ENCODE measurements at places on chromosomes 3 and 15.

GRCh38 chr3:173690542-173691180 is 293.1 kb downstream of the NLGN1 start:
- no peak for DNase-seq

DNA sequence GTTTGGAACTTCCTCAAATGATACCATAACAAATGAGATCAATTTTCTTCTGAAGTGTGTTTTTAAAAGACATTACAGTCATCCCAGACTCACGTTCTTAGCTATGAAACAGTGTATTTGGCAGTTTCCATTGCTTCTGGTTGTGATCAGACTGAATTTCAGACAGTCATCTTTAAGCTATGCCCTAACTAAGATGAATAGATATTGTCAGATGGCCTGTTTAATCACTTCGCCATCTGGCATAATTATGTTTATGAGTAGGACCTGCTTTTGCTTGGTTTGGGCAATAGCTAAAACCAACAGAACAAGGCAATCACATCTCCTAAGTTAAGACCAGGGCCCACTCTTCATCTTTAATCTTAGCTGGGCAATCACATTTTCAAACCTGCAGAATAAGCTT is 313.1 kb downstream of the SV2B start:
- no peak for DNase-seq

GRCh38 chr3:42661593-42662022 is 8.1 kb downstream of the ZBTB47 start:
- DNase-seq: no peak

DNA sequence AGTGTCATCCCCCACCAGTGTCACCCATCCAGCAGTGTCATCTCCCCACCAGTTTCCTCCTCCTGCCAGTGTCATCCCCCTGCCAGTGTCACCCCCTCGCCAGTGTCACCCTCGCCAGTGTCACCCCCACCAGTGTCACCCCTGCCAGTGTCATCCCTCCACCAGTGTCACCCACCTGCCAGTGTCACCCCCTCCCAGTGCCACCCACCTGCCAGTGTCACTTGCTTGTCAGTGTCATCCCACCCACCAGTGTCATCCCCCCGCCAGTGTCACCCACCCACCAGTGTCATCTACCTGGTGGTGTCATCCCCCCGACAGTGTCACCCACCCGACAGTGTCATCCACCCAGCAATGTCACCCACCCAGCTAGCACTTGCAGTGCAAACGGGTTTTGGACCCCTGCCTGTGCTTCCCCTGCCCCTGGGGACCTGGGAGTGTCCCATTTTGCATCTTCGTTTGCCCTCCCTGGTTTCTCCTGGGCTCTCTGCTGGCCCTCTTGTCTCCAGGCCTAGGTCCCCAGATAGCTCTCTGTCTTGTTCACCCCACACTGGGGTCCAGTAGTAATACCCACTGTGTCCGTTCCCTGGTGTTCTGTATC is 99.8 kb upstream of the PRR20G start:
- no peak for DNase-seq

GRCh38 chr15:82530606-82531379 is 9.5 kb downstream of the RPS17 start:
- DNase-seq: no peak

DNA sequence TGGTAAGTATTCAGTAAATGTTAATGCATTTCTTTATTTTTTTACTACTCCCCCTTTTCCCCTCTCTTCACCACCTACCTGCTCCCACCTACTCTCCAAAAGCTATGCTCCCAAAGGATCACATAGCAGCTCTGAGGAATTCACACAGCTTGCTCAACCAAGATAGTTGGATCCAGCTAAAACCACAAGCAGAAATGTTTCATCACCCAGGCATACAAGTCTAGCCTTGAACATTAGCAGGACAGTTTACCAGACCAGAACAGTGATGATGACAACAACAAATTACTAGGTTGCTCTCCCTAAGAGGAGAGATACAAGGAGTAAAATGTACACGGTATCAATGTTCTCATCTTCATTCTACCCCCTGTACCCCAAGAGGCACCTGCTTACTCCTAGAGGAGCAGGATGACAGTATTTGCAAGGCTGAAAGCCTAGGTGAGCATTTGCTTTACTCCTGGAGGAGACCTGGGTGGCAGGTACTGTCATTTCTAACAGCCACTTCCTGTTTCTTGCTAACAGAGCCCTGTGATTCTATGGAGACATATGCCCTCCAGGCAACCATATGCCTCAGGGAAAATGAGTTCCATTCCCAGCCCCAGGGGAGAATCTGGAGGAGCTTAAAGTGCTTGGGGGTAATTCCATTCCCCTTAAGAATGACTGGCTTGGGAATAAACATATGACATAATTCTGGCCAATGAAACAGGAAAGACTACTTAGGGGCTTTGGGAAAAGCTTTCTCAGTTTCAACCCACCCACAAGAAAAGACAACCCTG is 237.5 kb downstream of the NTRK3 start:
- no peak for DNase-seq

DNA sequence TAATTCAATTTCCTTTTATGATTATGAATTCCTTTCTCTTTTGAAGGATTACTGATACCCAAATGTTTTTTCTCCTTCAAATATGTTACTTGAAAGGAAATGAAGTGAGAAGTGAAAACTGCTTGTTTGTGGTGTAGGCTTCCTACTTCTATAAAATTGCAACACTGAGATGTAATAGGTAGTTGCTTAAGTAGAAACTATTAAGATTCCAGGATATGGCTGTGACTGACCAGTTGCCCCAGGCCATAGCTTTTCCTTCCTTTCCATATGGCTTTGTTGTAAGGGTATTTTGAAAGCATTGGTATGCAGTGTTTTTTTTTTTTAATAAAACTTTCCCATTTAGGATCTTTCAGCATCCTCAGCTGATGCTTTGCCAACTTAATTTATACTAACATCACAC is 28.5 kb downstream of the DNAJC13 start:
- no peak for DNase-seq

DNA sequence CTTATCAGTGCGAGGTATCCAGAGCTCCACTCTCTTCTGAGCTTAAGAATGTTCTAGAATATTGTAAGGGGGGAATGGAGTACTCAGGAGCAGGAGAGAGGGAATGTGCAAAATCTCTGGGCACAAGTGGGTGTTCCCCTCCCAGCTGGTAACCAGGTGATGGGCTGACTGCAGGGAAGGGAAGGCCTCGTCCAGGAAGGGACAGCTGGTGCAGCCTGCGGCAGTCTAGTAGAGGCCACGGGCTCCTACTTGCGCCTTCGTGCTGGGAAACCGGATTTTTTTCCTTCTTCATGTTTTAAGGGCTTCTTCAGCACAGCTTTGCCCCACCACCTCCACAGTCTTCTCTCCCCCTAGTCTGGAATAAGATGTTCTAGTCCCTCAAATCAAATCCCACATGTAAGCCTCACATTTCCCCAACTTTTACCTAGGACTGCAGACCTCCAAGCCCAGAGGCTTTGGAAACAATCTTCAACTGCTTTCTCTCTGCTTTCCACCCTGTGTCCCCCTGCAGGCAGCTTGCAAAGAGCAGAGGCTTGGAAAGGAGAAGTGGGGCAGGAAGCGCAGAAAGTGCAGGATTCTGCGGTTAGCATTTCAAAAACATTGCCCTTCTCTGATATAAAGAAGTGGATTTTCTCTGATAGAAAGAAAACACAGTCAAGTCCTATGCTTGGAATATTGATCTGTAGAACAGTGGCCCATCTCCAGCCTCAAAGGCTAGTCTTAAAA is 11.9 kb upstream of the CGNL1 start:
- DNase-seq: no peak

- no peak for DNase-seq
These were observed 316.5 kb upstream of the ICE2 start for GRCh38 chr15:60795471-60795870.

DNA sequence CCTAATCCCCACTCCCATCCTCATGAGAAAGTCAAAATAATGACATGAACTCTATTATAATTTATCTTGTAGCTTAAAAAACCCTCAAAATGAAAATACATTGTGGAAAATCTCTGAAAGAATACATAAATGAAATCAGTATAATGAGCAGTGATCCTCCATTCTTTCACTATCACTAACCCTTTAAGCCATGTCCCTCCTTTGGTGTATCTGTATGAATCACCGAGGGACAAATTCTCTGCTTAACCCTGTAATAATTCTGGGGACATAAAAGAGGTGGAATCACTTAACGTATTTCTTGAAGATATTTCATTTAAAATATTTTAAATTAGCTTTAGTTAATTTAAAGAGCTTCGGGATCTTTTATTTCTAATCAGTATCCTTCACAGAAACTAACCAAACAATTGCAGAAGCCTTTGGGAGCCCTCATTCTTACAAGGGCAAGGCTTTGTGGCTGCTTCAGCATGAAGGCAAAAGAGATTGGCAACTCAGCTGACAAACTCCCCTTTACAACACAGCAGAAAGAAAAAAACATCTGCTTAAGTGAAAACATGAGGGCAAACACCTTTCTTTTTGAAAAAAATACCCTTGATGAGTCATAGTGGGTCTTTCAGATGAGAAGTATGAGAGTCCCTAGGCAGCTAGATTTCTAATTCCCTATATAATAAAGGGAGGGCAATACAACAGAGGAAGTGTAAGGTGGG is 44.0 kb upstream of the ALCAM start:
- no peak for DNase-seq

- no peak for DNase-seq
These were observed 35.8 kb upstream of the ABHD2 start for GRCh38 chr15:89052474-89052873.

- DNase-seq: no peak
These were observed 73.7 kb downstream of the TM2D3 start for GRCh38 chr15:101578443-101578894.

DNA sequence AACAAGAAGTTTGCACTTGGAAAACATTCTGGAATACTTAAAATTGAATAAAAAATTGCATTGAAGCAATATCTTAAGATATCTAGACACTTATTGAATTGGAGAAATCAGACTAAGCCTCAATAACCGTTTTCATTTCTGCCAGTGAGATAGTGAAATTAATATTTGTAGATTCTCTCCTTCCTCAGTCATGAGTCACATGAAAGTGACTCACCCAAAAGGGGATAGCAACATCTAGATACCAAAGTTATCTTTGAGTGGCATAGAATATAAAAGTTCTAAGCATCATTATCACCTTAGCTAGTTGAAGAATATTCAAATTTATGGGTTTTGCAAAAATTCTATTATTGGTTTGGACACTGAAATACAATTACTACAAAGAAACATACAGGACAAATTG is 614.8 kb upstream of the ZNF717 start:
- DNase-seq: no peak

DNA sequence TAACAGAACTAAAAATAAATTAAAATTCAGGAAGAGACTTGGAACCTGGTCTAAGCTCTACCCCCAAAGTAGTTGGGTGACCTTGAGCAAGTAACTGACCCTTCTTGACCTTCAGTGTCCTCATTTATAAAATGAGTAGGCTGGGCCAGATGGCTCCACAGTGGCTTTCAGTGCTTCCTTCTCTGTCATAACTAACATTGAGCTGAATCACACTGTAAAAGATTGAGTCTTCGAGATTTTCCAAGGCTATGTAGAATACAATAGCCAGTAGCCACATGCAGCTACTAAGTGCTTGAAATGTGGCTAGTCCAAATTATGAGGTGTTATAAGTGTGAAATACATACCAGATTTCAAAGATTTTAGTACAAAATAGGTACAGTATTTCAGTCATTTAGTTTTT is 313.3 kb downstream of the MECOM start:
- no peak for DNase-seq

- DNase-seq: peak; percentile 20
These were observed 2.5 kb downstream of the XIRP1 start for GRCh38 chr3:39189959-39190269.

- DNase-seq: no peak
These were observed 11.3 kb downstream of the EXOSC7 start for GRCh38 chr3:44987332-44987731.

DNA sequence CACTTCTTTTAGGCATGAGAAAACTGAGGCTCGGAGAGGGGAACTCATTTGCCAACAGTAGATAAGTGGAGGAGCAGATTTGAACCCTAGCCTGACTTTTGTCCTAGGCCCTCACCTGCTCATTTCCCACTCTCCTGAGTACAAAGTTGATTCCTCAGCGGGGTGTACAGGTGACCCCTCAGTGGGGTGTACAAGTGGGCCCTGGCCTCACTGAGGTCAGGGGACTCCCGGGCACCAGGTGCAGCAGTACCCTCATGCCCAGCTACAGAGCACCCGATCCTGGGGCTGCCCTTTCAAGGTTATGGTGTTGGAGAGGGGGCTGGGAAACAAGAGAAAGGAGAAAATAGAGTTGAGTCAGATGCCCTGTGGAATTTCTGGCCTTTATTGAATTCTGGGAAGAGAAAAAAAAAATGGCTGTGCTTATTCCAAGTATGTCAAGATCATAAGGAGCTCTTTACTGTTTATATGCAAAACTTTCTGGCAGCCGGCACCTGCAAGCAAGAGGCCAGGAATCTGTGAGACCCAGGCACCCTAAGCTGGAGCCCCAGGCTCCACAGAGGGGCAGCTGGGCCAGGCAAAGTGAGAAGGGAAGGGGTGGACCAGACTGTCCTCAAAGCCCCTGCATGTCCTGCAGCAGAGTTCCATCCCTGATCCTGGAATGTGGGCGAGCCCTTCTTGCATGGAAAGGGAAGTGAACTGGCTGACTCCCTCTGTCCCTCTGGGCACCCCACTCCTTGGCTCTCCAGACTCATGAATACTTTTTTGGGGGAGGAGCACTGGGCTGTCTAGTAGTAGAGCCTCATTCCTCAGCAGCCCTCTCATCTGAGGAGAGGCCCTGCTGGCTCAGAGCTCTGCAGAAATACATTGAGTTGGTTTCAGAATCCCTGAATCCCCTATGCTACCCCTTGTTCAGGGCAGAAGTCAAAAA is 43.1 kb downstream of the AMOTL2 start:
- no peak for DNase-seq

DNA sequence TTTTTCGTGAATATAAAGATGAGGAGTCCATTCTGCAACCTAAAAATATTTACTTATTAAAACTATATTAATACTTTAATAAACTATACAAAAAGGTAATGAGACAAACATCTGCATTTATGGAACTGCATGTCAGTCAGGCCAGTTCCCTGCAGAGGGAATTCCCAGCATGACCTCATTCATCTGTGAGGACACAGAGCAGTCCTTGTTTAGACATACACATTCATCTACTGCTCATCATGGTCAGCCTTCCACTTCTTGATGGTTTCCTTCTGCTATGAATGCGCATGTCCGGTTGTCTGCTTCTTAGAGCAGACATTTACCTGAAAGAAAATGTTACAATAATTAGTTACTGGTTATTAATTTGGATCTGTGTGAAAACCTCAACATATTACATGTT is 3.3 kb upstream of the ACTR8 start:
- no peak for DNase-seq

GRCh38 chr3:111173328-111173900 is 101.8 kb downstream of the NECTIN3 start:
- DNase-seq: no peak

GRCh38 chr15:27741226-27741860 is 357.8 kb downstream of the OCA2 start:
- no peak for DNase-seq

Measured in NCI-H510A (cell line).